ENCODE measurements at places on chromosomes 1 and 21. TPM values are rescaled to one million over a fixed set of nuclear protein-coding genes. Genes with fewer than 3 reads are reported as not detected.

DNA sequence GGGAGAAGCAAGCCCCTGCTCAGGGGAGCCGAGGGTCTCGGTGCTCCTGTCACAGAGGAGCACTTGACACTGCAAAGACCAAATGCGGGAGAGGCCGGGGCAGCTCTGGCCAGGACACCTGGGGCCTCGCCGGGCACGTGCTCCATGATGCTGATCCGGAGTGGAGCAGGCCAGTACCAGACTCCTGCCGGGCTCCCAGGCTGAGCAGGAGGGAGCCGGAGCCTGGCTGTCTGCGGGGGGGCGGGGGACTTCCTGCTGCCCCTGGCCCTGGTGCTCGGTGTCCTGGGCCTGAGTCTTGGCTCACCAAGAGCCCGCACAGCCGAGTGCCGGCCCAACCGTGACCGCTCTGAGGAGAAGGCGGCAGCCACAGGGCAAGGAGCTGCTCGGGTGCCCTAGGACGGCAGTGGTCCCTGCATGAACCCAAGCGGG, 38.5 kb upstream of the TMEM52 start:
- peaks cover 3% of the 10 kb centered on the region for H3K4me1 ChIP-seq
- no peak overlapping the region for H3K4me3 ChIP-seq
- DNase-seq, result no peak
- peaks cover 10% of the 10 kb centered on the region for H3K27me3 ChIP-seq
- H3K27ac ChIP-seq, result no peak overlapping the region

GRCh38 chr1:94677714-94678113, 136.2 kb upstream of the F3 start:
- H3K27me3 ChIP-seq, result peaks cover 4% of the 10 kb centered on the region
- H3K4me3 ChIP-seq, result no peak overlapping the region
- no peak overlapping the region for H3K27ac ChIP-seq
- H3K4me1 ChIP-seq, result no peaks in the 10 kb centered on the region

- DNase-seq, result no peak
- H3K4me1 ChIP-seq, result peaks cover 4% of the 10 kb centered on the region
- no peak overlapping the region for H3K27ac ChIP-seq
These were observed 10.4 kb downstream of the KLHDC7A start for GRCh38 chr1:18491168-18491567.

- H3K36me3 ChIP-seq, result no peaks in the 10 kb centered on the region
- peaks cover 27% of the 10 kb centered on the region for H3K27me3 ChIP-seq
- peak; percentile 28 for DNase-seq
- no peak overlapping the region for H3K27ac ChIP-seq
- H3K4me3 ChIP-seq, result no peak overlapping the region
- peaks cover 6% of the 10 kb centered on the region for H3K4me1 ChIP-seq
These were observed 210.3 kb downstream of the SLC35F3 start for GRCh38 chr1:234114648-234115307.

DNA sequence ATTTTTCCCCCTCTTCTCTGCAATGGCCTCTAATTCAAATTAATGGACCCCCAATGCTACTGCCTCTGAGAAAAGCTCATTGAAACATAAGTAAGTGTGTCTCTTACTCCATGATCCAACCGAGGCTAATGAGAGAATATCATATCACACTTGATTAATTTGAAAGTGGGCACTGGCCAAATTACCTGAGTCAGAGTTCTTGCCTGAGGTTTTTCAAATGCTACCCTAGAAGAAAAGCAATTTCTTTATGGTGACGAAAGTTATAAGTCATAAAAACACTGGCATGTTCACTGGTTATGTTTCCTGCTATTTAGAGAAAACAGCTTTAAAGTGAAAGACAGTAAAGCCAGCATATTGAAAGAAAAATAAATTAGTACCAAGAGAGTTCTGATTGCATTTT, 368.8 kb upstream of the TMPRSS15 start:
- no peak for DNase-seq
- H3K36me3 ChIP-seq, result no peaks in the 10 kb centered on the region
- no peaks in the 10 kb centered on the region for H3K4me1 ChIP-seq

GRCh38 chr1:229693129-229693900, 67.3 kb downstream of the URB2 start:
- peaks cover 11% of the 10 kb centered on the region for H3K4me1 ChIP-seq
- H3K36me3 ChIP-seq, result no peaks in the 10 kb centered on the region
- H3K4me3 ChIP-seq, result no peak overlapping the region
- H3K27ac ChIP-seq, result no peak overlapping the region
- DNase-seq, result no peak
- peaks cover 8% of the 10 kb centered on the region for H3K27me3 ChIP-seq

The DIRAS3 gene
- not detected for total RNA-seq

The NTNG1 gene
- total RNA-seq, result not detected

- H3K27me3 ChIP-seq, result no peaks in the 10 kb centered on the region
- H3K4me3 ChIP-seq, result no peak overlapping the region
- no peak overlapping the region for H3K27ac ChIP-seq
These were observed 212.8 kb downstream of the FMN2 start for GRCh38 chr1:240304466-240304865.

GRCh38 chr1:71657891-71658679, 577.2 kb upstream of the ZRANB2 start:
- no peaks in the 10 kb centered on the region for H3K27me3 ChIP-seq
- H3K4me1 ChIP-seq, result no peaks in the 10 kb centered on the region
- H3K4me3 ChIP-seq, result no peak overlapping the region

The PLXNA2 gene
- total RNA-seq, result 0.43 TPM

DNA sequence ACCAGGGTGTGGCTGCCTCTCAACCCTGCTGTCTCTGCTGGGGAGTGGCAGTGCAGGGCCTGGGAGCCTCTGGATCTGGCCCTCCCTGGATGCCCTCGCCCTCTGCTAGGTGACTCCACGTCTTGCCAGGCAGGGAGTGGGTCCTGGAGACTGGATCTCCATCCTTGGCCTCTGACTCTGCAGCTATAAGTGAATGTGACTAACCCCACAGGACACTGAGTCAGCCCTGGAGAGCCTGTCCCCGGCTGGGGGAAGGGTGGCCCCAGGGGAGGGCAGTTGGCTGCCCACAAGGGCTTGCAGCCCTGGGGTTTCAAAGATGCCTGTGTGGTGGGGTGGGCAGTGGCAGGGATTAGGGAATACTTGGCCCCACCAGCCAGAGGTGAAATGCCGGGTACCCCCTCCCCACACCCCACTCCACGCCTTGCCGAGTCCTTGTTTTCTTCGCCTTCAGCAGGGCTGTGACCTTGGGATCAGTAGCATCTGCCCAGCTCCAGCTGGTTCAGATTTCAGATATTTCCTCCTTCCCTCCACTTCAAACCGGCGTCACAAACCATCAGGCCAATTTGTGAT, 1.9 kb upstream of the MYBPH start:
- H3K4me1 ChIP-seq, result no peaks in the 10 kb centered on the region
- no peak for DNase-seq
- H3K27ac ChIP-seq, result no peak overlapping the region
- no peaks in the 10 kb centered on the region for H3K27me3 ChIP-seq

GRCh38 chr1:40373323-40374283, at the start of gene SMAP2:
Gene SMAP2, plus strand, starts transcription at chr1:40373727. Its CDS starts 394 bp downstream, at chr1:40374121.
- H3K27me3 ChIP-seq, result no peaks in the 10 kb centered on the region
- H3K36me3 ChIP-seq, result peaks cover 33% of the 10 kb centered on the region
- peak within 1 kb of the TSS; percentile 99 for H3K4me3 ChIP-seq
- peak within 1 kb of the TSS; percentile 99 for H3K27ac ChIP-seq

The OR2L5 gene
- total RNA-seq, result not detected

The C8B gene
- not detected for total RNA-seq

The UBQLN4 gene
- total RNA-seq, result 27.0 TPM

The PRMT6 gene
- total RNA-seq, result 12.5 TPM

GRCh38 chr1:65260851-65261473, 48.4 kb upstream of the DNAJC6 start:
- no peak overlapping the region for H3K4me3 ChIP-seq
- H3K36me3 ChIP-seq, result no peaks in the 10 kb centered on the region
- peak; percentile 20 for DNase-seq
- H3K27ac ChIP-seq, result no peak overlapping the region
- H3K27me3 ChIP-seq, result peaks cover 9% of the 10 kb centered on the region

GRCh38 chr21:43369124-43369523, 57.8 kb downstream of the SIK1 start:
- no peak overlapping the region for H3K4me3 ChIP-seq
- peaks cover 23% of the 10 kb centered on the region for H3K27me3 ChIP-seq
- peaks cover 4% of the 10 kb centered on the region for H3K4me1 ChIP-seq
- no peak overlapping the region for H3K27ac ChIP-seq
- no peaks in the 10 kb centered on the region for H3K36me3 ChIP-seq
- no peak for DNase-seq
